ENCODE measurements at places on chromosomes 1 and 21. TPM values are rescaled to one million over a fixed set of nuclear protein-coding genes. Genes with fewer than 3 reads are reported as not detected.

Gene PROK1
- total RNA-seq = not detected

Gene OR6K3
- not detected for total RNA-seq

Gene PLA2G2C
- not detected for total RNA-seq

Gene RIPK4
- not detected for total RNA-seq

Gene ALG14
- total RNA-seq = 1.3 TPM

Gene CCDC181
- total RNA-seq = not detected

Gene CD244
- not detected for total RNA-seq

Gene SPATA46
- total RNA-seq = not detected

Gene TRIM46
- 1.4 TPM for total RNA-seq

Gene CXADR
- 3.1 TPM for total RNA-seq

Gene C1orf35
- 16.8 TPM for total RNA-seq
